ENCODE measurements at places on chromosomes 3 and 15.

- no peak for DNase-seq
These were observed 864.4 kb downstream of the VGLL3 start for GRCh38 chr3:86126552-86126951.

DNA sequence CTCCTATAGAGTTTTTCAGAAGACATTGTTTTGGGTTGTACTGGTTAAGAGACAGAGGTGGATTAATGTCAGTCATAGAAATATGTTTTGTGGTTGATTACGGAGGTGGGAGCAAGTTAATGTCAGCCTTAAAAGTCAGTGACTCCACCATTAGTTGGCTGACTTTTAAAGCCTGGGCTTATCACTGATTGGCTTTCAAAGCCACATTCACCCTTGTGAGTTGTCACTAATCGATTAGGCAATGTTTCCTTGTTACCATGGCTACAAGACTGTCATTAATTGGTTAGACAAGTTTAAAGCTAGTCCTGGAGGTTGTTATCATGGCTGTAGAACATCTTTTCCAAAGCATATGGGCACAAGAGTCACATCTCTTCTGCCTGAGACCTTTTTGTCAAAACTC, 73.0 kb downstream of the NEO1 start:
- no peak for DNase-seq

DNA sequence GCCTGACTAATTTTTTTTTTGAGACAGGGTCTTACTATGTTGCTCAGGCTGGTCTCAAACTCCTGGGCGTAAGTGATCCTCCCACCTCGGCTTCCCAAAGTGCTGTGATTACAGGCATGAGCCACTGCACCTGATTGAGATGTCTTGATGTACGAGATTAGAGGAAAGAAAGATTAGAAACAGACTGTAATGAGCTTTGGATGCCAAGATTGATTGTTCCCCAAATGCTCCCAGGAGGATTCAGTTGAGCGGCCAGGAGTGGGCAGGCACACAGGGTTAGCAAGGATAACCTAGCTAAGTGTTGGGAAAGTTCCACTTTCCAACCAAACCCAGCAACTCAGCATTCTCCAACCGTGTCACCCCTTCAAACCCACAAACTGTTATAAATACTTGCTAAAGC, 63.7 kb downstream of the SRGAP3 start:
- DNase-seq = no peak

DNA sequence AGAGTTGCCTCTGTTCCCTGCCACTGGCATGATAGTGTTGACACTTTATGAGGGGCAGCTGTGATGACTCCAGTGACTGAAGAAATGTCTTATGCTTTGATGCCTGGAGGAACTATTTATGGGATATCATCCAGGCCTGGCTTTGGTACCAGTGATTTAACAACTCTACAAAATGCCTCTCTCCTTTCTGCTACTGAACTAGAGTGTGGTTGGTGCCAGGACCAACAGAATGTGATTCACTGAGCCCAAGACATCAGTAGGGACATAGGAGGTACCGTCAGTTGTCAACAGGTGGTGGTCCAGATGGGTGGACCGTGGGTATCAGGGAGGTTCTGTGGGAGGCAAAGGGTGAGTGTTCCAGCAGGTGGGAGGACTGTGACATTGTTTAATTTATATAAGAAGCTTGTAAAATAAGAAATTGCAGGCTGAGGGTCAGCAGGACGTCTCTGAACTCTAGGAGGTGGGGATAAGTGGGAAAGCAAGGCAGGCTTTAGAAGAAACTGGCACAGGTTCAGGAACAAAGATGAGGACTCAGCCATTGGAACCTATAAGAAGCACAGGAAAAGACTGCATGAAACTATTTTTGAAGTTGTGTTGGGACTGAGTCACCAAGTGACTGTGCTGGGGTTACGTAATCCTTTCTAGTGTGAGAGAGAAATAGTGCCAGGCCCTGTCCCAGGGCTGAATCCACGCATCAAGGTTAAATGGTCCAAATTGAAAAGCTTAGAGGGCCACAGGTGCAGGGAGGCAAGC, 28.5 kb upstream of the SLC7A14 start:
- no peak for DNase-seq

DNA sequence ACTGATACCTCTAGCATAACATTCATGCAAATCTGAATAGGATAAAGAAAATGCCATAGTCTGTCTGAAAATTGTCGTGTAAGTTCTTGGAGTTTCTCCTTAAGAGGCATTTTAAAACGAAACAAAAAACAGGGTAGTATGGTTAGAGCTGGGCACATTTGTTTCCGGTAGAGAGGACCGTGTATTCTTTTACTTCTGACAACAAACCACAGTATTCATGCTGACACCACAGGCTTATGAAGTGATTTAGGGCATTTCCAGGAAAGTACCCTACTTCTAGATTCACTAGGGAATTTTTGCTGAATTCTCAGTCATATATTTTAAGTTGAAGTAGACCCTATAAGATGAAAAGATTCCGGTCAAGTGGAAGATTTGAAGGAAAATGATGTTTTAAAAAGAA, 541.3 kb downstream of the UNC13C start:
- DNase-seq = no peak

DNA sequence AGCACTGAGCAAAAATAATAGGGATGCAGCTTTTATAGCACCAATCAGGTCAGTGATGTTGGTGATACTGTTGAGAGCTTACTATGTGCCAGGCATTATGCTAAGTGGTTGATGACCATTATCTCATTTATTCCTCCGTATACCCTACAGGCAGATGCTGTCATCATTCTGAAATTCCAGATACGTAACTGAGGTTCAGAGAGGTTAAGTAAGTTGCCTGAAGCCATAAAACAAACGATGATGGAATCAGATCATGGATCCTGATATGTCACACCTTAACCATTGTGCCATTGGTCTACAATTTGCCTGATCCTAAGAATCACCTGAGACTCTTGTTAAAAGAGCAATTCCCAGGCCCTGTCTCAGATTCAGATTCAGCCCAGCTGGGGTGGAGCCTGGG, 49.5 kb downstream of the ST6GAL1 start:
- no peak for DNase-seq

GRCh38 chr3:182737825-182738224, 55.5 kb upstream of the ATP11B start:
- DNase-seq = no peak

GRCh38 chr3:135853981-135854380, 111.5 kb upstream of the PPP2R3A start:
- DNase-seq = no peak

DNA sequence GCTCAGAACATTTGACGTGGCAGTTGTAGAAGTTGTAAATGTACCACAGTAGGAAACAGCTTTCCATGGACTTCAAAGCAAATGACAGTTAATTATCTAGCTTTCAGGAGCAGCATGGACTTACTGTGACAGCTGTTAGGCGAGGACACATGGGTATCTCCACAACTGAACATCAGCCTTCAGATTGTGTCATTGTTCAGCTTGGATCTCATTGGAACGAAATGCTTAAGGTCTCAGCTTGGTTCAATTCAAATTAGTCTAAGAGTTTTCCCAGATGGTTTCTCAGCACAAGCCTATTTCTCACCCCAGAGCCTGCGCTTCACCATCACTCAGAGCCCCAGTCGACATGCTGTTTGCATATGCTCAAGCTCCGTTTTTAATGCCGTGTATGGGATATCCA, 21.1 kb upstream of the GYG1 start:
- no peak for DNase-seq

- no peak for DNase-seq
These were observed 150.3 kb downstream of the TNIK start for GRCh38 chr3:171309906-171310359.

DNA sequence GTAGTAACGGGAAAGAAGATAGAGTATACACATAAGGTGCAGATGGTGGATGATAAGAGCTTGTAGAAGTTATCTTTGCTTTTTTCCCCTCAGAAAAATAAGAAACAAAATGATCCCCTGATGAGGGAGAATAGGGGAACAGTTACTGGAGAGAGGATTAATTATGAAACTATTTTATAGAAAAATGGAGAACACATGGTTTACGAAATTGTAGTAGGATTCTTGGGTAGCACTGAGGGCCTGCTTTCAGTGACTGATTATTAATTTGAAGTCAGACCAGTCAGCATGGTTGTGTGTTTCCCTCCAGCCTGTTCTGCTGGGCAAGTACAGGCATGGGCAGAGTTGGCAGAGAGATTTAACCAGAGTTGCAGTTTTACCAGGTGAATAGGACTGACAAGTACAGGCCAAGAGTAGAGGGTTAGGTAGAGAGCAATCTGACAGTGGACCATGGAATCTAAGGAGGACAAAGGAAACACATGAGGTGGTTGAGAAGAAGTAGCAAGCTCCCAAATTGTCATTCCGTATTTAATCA, 5.9 kb downstream of the SLC49A4 start:
- DNase-seq = no peak

GRCh38 chr3:8643693-8644365, 769 bp downstream of the SSUH2 start:
- DNase-seq = no peak

GRCh38 chr15:52463638-52464037, 65.0 kb downstream of the MYO5A start:
- no peak for DNase-seq

DNA sequence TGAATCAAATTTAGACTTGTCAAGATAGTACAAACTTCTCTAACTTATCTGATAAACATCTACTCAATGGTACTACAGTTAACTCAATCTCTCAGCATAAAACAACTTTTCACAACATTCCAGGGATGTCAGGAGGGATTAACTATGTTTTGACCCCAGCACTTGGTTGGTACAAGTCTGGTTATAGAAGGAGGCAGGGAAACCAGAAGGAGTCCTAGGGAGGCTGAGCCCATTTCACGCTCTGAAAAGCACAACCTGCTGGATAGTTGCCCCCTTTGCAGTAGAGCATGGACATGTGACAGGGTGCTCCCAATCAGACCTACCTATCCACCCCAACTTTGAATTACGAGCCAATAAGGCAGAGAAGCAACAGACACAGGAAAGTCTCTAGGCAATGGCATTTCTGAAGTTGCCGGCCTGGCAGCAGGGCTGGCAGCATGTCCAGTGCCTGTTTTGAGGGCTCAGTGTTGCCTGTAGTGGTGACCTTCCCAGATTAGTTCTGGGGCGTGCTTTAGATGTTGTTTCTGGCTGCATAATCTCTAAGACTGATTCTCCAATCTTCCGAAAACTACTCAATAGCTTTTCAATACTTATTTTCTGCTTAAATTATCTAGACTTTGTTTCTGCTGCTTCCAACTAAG, 8.2 kb downstream of the ANKUB1 start:
- DNase-seq = no peak

GRCh38 chr15:68389936-68390817, 41.8 kb downstream of the ITGA11 start:
- DNase-seq = no peak

DNA sequence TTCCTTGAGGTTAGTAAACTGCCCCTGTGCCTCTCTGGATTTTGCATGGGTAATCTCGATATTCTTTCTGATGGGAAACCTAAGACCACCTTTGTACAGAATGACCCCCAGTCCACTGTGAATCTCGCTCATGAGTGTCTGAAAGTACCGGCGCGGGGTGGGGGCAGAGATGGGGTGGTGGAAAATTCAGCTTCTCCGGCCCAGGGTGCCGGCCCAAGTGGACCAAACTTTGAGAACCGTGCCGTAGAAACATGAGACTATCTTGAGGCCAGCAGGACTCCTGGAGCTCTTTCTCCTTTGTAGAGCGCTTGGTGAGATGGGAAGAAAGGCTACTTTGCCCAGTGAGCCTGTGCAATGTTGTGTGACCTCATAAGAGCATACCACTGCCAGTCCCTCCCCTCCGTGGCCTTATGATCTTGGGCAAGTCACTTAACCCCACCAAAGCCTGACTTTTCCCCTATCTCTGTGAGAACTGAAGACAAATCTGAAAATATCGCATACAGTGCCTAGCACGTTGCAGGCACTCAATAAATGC, 40.4 kb upstream of the VEPH1 start:
- no peak for DNase-seq

DNA sequence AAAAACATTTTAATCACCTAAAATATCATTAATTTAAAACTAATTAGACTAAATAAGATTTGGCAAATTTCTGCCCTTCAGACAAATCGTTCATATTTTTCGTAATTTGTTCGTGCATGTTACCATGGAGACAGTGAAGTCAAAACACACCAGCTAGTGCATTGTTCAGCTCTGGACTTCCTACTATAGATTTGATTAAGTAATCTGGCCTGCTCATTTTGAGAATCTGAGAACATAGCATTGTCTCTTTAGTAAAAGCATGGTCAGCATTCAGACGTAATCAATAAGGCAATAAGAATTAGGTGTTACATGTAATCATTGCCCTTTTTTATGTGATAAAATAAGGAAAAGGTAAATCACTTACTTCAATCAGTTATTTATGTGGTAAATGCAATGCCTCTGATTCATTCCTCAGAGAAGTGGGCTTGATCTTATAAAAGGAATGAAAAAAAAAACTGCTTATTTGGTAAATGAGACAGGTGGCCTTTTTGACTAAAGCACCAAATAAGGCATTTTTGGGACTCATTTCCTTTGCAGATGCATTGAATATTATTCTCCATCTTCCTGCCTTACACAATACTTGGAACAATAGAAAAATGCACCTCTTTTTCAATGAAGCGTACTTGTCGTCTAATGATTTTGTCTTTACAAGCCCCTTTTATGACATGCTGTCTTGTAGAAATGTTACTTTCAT, 84.5 kb upstream of the FNDC3B start:
- no peak for DNase-seq

- DNase-seq = no peak
These were observed 87.4 kb downstream of the TRIM42 start for GRCh38 chr3:140765246-140765645.

DNA sequence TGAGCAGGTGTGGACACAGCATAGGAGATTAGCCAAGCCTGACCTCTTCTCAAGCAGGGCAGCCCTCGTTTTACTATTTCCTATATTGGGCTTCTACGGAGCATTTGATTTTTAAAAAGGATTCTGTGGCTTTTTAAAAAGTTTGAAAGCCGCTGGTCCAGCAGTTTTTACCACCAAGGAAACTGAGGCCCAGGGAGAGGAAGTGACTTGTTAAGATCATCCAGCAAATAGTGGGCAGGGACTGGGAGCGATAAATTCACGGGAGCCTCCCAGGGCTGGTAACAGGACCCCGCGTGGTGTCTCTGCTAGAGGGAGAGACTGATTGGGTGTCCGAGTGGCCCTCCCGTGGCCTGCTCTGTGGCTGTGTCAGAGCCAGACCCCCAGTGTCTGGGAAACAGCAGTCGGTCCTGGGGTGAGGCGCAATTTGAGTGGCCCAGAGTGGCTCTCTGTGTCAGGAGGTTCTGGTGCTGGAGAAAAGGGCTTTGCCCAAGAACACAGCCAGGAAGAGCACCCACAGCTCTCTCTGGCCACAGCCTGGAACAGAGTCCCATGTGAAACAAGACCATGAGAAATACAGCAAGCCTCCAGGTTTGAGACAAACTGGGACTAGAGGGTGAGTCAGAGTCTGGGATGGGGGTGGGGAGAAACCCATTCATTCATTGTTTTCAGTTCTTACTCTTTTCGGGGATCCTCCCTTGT, 4.2 kb downstream of the FURIN start:
- DNase-seq = no peak

Data from stimulated activated CD8-positive, alpha-beta memory T cell treated with anti-CD3 and anti-CD28 coated beads, Interleukin-4, amount 100 ng/mL, for 4 hours (primary cell).